ENCODE measurements at places on chromosomes 7 and 10.
A peak's percentile ranks its signal among the peaks of the same experiment; 100 is the strongest.

GRCh38 chr7:98287486-98287959 lies 6.0 kb downstream of the BRI3 start:
- no peak for DNase-seq

GRCh38 chr7:51349820-51350545 lies 33.4 kb upstream of the COBL start:
- peak; percentile 21 for DNase-seq

DNA sequence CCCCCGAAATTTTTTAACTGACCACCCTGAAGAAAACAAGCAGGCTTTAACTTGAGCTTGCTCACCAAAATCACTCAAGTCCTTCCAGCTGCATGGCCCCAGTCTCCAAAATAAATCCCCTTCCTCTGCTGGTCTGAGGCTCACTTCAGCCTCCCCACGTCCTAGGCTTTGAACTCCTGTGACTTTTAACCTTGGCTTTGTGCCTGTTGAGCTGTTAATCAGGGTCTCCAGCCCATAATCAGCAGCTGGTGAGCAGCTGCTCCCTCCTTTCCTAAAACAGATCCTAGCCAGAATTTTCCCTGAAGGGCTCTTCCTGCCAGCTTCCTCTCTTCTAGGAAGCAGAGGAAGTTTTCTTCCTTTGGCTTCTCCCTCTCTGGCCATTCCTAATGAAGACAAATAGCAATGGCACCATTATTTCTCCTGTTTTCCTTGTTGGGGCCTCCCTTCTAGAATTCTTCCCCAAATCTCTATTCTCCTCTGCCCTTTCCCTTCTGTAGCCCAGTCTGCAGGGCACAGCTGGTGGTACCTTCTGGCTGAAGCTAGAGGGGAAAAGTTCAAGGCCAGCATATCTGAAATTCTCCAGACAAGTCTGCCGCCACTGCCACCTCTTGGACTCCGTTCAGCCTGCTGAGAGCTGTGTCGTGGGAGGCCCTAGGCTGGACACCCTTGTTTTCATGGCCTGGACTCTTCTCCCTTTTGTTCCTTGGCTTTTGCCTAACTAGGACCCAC lies 152.1 kb downstream of the NOC3L start:
- DNase-seq = no peak

DNA sequence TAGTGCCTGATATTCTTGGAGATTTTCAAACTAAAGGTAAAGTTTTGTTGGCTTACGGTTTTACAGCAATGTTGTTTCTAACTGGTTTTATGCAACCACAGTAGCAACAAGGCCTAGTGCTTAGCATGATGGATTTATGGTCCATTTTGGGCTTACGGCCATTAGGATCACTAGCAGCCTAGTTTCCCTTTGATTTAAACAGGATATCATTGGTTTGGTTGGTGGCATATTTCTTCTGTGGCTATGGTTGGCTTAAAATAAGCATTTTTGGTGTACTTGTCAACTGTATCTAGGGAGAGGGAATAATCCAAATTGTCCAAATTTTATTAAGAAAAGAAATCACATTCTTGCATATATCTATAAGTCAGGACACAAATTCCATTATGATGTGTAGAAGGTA lies 194.0 kb downstream of the HDAC9 start:
- DNase-seq = peak; percentile 43

DNA sequence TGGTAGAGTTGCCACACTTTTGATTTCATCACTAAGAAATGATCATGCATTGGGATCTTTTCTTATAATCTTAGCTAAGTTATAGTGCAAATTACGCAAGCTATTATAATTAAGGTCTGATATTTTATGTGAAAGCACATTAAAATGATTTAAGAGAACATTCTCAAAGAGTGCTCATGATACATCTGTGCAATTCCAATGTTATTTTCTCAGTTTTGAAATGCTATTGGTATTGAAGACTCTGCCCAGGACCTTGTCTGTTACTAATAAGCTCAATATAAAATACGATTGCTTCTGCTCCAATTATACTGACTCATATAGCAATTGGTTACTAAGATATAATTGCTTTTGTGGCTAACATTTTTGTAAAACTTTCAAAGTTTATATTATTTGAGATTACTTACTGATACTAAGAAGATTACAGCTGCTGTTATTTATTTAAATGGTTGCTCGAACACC lies 180.9 kb downstream of the ADAM12 start:
- no peak for DNase-seq

DNA sequence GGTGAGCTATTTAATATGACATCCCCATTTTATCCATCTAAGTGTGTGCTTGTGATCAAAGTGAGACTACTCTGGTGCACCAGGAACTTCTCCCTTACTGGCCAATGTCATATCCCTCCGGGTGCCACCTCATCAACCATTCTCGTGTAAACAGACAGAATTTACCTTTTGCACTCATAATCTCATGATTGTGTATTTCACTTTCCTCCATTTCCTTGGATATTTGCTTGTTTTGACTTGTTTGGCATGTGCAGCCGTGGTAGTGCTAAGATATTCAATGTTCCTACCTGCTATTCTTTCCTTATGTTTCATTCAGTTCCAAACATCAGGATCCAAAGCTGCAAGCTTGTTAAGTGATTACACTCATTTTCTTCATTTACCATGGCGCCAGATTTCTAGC lies 280.5 kb upstream of the SP8 start:
- DNase-seq = no peak

DNA sequence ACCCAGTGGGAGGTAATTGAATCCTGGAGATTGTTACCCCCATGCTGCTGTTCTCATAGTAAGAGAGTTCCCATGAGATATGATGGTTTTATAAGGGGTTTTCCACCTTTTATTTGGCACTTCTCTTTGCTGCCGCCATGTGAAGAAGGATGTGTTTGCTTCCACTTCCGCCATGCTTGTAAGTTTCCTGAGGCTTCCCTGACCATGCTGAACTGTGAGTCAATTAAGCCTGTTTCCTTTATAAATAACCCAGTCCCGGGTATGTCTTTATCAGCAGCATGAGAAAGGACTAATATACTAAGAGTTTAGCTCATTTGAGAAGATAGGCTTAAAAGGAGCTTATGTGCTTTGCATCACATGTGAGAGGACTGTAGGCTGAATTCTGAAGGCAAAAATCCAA lies 29.3 kb downstream of the TMEM248 start:
- DNase-seq = no peak

DNA sequence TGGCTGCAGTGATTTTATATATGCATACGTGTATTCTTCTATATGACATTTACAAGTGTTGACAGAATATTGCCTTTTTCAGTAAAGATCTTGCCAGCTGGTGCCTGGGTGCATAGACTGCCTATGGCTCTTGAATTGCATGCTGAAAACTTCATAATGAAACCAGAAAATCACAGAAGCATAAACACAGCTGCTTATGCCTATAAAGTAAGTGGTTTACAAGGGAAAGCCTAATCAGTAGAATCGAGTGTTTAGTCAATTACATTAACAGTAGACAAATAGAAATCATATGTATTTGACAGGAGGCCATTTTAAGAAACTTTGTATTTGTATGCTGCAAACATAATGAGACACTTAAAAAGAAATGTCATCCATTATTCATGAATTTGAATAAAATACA lies 82.5 kb downstream of the TMEM168 start:
- no peak for DNase-seq

DNA sequence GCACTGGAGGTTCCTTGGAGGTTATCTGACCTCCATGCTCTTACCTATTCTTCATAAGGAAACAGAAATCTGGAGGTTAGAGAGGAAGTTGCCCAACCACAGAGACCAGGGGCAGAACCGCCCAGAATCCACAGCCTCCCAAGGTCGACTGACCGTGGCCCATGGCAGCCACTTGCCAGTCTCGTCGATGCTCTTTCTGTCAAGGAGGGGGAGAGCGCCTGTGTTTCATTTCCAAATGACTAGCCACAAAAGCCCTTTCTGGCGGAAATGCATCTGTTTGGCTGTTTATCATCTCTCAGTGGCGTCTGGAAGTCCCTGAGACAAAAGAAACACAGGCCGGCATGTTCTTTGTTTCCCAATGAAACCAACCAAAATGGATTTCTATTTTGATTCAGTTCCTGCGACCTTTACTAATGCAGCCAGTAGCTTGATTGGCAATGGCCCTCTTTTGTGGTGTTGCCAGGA lies 2.9 kb downstream of the RAMP3 start:
- DNase-seq = no peak

- DNase-seq = no peak
These were observed 18.1 kb downstream of the RAPGEF5 start for GRCh38 chr7:22338877-22339276.

GRCh38 chr10:51643734-51644133 lies 55.7 kb downstream of the CSTF2T start:
- DNase-seq = no peak

GRCh38 chr10:44675387-44675874 lies 235.7 kb upstream of the TMEM72 start:
- no peak for DNase-seq

DNA sequence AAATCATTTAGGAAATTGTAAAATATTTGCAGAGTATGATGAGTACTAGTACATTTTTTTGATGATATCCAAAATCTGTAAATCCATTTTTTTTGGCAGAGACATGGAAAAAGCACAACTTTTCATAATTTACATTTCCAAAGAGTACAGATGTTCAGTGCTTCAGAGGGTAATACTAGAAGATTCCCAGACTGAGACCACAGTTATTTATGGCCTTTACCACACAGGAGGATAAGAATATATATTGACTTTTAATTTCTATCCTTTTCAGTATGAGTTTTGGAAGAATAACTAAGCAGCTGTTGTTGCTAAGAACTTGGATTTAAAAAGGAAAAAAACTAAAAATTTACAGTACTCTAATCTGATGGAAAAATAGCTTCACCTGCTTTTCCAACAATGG lies 61.9 kb downstream of the HGF start:
- no peak for DNase-seq

DNA sequence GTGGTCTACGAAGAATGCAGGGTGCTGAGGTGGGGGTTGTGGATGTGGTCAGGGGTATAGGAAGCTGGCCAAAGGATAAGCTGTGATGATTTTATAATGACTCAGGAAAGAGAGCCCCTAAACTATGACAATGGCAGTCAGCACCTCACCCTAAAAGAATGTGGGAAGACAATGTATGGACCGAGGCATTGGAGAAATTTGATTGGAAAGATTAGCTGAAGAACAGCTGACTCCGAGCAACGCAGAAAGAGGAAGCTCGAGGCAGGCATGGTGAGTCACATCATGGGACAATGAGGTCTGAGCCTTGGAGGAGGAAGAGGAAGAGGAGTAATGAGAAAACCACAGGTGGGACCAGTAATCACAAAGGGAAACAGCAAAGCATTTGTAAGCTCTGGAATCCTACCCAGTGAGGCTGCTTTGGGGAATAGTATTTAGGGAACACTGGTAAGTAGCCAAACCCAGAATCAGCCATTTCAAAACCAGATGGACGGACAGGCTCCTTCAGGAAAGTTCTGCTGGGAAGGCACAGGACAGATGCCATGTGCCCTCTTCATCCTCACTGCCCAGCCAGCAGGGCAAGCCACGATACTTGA lies 295.4 kb downstream of the PRPF18 start:
- peak; percentile 96 for DNase-seq

- no peak for DNase-seq
These were observed 5.6 kb upstream of the OGDHL start for GRCh38 chr10:49767752-49768151.

GRCh38 chr10:43194859-43195258 lies 56.6 kb downstream of the CSGALNACT2 start:
- no peak for DNase-seq

- peak; percentile 10 for DNase-seq
These were observed 98.7 kb downstream of the POLL start for GRCh38 chr10:101489355-101489754.

DNA sequence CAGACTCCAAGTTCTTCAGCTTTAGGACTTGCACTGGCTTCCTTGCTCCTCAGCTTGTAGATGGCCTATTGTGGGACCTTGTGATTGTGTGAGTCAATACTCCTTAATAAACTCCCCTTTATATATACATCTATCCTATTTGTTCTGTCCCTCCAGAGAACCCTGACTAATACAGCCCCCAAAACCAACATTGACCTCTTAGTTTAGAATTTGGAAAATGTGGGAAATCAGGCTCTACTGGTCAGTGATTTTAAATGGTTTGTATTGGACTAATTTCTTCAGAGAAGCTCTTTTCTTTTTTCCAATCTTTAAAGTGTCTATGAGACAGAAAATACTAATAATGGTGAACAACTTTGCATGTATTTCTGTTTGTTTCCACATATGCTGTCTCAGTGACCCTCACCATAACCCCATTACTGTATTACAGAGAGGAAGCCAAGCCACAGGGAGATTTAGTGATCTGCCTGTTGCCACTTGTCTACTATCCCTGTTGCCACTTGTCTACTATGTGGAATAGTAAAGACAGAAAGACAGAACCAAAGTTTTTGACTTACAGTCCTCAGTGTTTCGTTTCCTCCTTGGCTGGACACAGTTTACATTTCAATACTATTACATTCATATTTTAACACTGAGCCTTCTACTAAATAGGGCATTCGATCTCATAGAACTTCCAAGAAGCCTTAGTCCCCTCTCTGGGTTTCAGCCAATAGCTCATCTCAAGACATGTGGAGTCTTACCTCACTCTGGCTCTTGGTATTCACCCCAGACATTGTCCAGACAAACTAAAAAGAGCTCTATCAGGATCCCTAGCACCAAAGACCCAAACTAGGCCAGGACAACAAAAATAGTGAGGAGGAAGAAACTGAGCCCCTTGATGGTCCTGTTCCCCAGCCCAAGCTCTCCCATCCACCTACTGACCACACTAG lies 121.0 kb downstream of the AKR1D1 start:
- no peak for DNase-seq

All from astrocyte of the spinal cord (primary cell).